ENCODE measurements at places on chromosomes 4 and X. TPM values are rescaled to one million over a fixed set of nuclear protein-coding genes. Genes with fewer than 3 reads are reported as not detected.

ADGRG4 gene
- total RNA-seq: not detected

DNA sequence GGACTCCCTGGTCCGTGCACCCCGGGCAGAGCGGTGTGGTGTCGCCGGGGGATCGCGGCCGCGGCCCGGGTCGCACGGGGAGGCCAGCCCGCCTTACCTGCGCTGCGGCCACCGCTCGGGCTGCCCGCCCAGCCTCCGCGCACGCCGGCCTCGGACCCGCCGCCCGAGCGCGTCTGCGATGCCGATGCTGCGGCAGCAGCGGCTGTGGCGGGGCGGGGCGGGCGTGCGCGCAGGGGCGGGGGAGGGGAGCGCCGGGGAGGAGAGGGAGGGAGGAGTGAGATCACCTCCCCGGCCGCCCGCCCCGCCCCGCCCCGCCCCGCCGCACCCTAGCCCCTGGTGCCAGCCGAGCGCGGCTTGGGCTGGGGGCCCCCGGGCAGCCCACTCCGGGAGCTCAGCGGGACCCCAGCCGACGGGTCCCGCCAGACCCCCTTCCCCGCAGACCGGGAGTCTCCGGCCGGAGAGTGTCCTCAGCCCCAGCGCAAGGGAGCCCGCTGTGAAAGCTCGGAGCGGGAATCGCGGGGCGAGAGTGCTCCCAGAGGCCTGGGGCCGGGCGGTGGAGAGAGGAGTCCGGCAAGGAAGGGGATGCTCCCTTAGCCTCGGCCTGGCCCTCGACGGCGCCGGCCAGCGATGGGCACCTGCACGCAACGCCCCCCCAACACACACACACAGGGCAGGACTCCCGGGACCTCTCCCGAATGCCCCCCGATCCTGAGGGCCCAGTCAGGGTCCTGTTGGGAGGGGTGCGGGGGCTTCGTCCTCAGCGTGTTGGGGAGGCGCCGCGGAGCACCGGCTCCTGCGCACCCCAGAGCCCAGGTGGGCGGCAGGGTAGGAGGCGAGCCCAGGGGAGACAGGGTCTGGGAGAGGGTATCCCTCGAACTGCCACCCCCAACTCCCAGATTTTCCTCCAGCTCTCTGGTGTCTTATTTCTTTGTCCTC is at the start of gene L1CAM:
L1CAM (minus strand) TSS at position 206 of the 936 bp plus-strand sequence. CDS start 10,337 bp downstream, outside the sequence.
- no peak for DNase-seq

- DNase-seq: no peak
Measured at GRCh38 chr4:41866799-41867677, 68.2 kb upstream of the TMEM33 start.

SNX25 gene
- 10.8 TPM for total RNA-seq

PRKG2 gene
- total RNA-seq: 0.74 TPM

GRCh38 chrX:69144838-69145680 is 20.2 kb downstream of the PJA1 start:
- DNase-seq: no peak

DNA sequence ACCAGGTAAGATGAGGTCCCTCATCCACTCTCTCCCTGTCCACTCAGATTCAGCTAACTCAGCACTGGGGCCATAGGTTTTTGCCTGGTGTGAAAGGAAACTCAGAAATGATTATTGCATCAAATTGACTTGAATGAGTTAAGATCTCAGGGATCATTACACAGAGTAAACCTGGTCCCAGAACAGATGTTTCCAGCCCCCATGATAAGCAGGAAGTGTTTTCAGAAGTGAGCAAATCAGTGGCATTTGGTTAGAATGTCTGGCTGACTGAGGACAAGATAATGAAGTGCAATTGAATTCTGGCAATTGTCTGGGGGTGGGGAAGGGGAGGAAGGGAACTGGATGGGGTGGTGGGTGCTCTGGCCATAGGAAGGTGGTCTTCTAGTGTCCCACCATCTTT is 108.0 kb downstream of the CHIC2 start:
- DNase-seq: no peak

MBNL3 gene
- total RNA-seq: 38.5 TPM

LDOC1 gene
- total RNA-seq: 2.9 TPM

- no peak for DNase-seq
Measured at GRCh38 chrX:75303795-75304194, 29.9 kb downstream of the UPRT start.

DNA sequence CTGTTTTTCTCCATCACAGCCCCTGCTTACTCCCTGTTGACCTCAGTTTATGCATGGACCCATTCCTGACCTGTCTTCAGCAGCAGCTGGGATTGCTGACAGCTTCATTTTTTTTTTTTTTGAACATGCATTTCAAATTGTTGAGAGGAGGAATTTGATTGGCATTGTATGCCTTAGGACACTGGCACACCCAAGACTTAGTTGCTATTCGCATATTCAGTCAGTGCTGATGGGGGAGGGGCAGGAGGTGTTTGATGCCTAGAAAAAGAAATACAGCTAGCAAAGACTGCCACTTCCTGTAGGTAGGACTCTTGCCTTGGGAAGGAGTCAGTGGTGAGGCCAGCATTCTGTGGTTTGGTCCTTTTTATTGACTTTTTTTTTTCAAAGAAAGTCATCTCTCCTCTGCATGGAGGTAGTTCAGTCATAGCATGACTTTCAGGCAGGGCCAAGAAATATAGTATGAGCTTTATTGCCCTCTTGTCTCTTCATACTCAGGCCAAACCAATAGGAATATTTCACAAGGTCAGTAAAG is 33.6 kb upstream of the XK start:
- DNase-seq: no peak

GRCh38 chrX:10231461-10231860 is 74.7 kb downstream of the CLCN4 start:
- no peak for DNase-seq

- no peak for DNase-seq
Measured at GRCh38 chr4:158146736-158147135, 26.1 kb downstream of the GASK1B start.

GRCh38 chr4:158033416-158034120 is 139.3 kb downstream of the GASK1B start:
- no peak for DNase-seq

- DNase-seq: no peak
Measured at GRCh38 chr4:55424791-55425190, 29.0 kb downstream of the TMEM165 start.

DNA sequence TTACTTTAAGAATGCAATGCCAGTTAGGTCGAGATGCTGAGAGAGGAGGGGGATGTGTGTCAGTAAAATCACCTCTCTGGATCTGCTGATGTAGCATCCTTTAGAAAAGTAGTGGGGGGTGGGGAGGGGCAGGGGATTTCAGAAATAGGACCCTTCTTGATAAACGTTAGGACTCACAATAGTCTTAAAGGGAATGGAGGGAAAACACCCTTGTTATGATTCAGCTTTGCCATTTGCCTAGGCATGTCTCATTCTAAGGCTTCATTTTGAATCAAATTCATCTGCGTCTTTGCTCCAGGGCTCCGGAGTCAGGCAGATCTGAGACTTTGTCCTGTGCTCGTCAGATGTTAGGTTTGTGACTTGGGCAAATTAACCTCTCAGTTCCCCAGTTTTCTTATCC is 879 bp downstream of the SH2D1A start:
- no peak for DNase-seq

- no peak for DNase-seq
Measured at GRCh38 chr4:89586864-89587263, 250.1 kb downstream of the SNCA start.

PHEX gene
- 0.03 TPM for total RNA-seq

IGSF1 gene
- total RNA-seq: 2.4 TPM

DNA sequence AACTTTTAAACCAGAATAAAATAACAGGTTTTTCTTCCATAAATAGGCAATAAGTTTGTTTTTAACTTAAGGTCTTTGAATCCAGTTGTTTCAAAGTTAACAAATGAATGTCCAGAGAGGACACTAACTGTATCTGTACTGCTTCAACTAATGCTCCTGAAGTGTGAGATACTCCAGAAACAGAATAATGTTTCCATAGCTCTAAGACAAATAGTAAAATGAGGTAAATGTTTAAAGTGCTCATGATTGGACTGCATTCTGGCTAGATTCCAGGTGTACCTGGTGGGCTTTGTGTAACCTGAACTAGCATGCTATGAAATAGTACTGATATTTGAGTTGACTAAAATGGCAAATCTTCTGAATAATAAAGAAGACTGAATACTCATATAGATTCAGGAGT is 51.7 kb downstream of the METTL14 start:
- no peak for DNase-seq

AREG gene
- 0.55 TPM for total RNA-seq

- no peak for DNase-seq
Measured at GRCh38 chrX:56572975-56573374, 9.5 kb downstream of the UBQLN2 start.

DNA sequence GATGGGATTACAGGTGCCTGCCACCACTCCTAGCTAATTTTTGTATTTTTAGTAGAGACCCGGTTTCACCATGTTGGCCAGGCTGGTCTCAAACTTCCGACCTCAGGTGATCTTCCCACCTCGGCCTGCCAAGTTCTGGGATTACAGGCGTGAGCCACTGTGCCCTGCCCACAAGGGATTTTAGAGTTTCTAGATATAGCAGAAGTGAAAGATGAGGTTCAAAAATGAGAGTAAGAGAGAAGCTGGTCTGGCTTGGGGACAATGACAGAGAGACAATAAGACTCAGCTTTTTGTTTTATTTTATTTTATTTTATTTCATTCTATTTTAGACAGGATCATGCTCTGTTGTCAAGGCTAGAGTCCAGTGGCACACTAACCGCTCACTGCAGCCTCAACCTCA is 30.6 kb downstream of the TRIM61 start:
- DNase-seq: no peak

- no peak for DNase-seq
Measured at GRCh38 chrX:38375891-38376290, 23.5 kb downstream of the OTC start.
